Right forelimb (tissue), 1 donor: ENCODE measurements at places on chromosomes 2 and 18.

- DNase-seq = no peak
Observed at GRCh38 chr18:9919564-9920232, 5.9 kb downstream of the VAPA start.

GRCh38 chr18:23058746-23059415, 76.4 kb upstream of the CABLES1 start:
- no peak for DNase-seq

DNA sequence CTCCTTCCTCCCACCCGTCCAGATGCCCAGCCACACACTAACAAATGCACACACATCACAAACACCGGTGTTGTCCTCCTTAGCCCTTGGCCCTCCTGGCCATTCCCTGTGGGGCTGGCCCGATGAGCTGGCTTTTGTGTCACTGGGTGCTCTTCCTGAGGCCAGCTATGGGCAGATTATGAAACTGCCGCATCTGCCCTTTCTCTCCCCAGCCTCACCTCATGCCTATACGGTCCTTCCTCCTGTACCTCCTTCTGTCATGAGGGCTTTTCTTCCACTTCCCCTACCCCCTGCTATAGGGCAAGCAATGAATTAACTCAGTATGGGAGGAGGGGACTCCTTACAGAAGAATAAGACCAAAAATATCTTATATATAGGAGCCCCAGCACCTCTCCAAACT, 10.3 kb upstream of the INO80C start:
- DNase-seq = no peak

GRCh38 chr2:216023055-216023648, 9.8 kb upstream of the MREG start:
- DNase-seq = no peak

DNA sequence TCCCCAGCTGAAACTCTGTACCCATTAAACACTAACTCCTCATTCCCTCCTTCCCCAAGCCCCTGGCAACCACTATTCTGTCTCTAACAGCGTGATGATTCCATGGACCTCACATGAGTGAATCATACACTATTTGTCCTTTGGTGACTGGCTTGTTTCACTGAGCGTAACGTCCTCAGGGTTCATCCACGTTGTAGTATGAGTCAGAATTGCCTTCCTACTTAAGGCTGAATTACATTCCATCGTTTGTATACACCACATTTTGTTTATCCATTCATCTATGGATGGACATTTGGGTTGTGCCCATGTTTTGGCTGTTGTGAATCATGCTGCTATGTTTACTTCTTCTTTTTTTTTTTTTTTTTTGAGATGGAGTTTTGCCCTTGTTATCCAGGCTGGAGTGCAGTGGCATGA, 19.6 kb upstream of the CABLES1 start:
- DNase-seq = no peak

DNA sequence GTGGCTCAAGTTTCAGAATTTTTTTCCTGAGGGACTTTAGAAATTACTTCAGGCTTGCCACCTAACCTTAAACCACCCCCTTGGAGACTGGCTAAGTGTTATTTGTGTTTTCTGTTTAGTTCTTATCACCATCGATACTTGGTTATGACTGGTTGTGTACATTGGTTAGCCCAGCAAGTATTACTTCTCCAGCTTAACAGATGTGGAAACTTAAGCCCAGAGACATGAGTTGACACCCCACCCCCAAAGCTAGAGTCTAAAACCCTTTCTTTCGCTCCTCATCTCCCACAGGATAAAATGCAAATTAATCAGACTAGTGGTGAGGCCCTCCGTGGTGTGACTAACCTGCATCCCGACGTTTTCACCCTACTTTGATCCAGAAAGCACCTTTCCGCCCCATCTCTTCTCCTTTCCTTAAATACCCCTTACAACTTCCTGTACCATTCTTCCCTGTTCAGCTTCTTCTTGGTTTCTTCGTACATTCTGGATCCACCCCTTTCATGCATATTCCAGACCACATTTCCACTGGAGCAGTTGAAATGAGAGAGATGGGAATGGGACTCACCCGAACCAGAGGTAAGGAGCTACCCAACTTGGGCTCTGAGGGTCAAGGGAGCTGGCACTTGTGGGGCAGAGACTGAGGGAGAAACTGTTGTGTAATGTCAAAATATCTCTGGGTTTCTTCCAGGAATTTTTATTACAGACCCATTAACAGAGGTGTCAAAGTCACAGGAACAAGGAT, 819 bp upstream of the MAP3K2 start:
- no peak for DNase-seq

GRCh38 chr2:31318361-31319336, 84.7 kb downstream of the EHD3 start:
- DNase-seq = peak; percentile 66

DNA sequence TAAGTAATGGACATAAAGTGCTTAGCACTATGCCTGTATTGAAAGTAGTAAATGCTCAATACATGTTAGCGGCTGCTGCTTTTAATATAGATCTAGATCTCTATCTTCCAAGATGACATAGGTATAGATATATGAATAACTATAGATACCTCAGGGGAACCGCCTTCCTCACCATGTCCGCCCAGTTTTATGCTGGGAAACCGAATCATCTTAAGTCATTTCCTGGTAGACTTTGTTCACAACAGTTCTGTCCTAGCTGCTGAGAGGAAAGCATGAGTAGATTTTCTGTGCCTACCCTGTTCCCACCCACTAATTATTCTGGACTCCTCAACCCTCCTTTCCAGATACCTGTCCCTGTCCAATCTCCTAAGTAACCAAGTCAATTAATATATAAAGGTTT, 21.6 kb upstream of the ITM2C start:
- no peak for DNase-seq

DNA sequence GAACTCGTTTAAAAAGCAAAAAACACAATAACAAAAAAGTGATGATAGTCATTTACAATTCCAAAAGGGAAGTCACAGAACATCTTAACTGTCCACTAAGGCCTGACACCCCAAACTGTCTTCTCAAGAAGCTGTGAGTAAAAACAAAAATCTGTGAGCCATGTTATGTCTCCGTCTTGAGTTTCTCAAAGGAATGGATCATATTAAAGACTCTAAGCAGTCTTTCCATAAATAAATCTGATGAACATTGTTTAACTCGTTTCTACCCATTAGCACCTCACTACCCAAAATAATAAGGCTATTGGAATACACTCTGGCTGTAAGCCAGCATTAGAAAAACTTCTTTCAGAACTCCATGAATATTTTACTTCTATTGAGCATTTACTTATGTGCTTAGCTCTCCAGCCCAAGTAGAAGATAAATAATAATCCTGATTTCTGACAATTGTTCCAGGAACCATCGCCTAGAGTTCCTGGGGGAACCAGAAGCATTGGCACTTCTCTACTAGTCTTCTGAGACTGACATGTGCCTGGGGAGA, 396.0 kb downstream of the STK39 start:
- DNase-seq = no peak

GRCh38 chr18:75247611-75248421, 37.2 kb downstream of the TSHZ1 start:
- DNase-seq = no peak

DNA sequence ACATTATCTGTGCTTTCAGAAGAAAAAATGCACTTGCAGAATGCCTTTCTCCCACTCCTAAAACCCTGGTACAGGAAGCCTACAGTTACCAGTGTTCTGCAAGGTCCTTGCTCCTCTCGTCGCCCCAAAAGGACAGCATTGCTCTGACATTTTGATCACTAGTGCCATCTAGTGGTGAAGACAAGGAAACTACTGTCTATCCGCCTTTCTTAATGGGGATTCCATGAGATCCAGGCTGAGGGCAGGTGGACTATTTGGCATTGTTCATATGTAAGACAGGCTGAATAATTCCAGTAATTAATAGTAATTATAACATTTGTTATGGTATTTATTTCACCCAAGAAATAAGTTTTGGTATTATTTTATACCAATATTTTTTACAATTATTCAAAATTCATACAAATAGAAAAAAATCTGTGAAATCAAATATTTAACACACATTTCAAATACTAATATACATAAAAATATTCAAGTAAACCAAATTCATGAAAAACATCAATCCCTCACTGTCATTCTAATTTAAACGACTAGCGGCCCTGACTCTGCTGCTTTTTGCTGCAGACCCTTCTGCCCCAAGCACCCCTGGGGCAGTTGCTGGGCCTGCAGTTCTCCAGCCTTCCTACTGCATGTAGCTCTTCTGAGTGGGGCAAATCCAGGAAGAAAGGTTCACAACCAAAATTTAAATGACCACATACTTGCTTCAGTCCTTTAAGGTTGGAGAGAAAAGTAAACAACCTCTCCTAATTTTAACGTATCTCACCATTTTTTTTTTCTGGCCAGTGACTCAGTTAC, 19.0 kb downstream of the TPGS2 start:
- no peak for DNase-seq

DNA sequence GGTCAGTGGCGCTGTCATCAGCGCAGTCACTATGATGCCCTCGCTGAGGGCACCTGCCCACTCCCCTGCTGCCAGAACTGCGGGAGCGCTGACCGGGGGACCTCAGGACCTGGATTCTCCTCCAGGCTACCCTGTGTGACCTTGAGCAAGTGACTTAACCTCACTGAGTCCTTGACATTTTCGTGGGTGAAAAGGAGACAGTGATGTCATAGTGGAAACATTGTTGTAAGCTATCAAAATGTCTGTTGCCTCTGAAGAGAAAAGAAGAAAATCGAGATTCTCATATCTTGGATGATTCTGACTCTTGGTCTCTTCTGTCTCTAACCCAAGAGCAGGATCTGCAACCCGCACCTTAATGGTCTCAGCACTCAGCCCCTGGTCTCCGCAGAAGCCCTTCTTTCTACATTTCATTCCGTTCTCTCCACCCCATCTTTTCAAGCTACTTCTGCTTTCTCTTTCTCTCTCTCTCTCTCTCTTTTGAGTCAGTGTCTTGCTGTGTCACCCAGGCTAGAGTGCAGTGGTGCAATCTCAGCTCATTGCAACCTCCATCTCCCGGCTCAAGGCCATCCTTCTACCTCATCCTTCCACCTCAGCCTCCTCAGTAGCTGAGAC, 978 bp upstream of the TUBA4A start:
- no peak for DNase-seq

- peak; percentile 40 for DNase-seq
Observed at GRCh38 chr2:240640939-240641338, 15.7 kb downstream of the GPR35 start.

DNA sequence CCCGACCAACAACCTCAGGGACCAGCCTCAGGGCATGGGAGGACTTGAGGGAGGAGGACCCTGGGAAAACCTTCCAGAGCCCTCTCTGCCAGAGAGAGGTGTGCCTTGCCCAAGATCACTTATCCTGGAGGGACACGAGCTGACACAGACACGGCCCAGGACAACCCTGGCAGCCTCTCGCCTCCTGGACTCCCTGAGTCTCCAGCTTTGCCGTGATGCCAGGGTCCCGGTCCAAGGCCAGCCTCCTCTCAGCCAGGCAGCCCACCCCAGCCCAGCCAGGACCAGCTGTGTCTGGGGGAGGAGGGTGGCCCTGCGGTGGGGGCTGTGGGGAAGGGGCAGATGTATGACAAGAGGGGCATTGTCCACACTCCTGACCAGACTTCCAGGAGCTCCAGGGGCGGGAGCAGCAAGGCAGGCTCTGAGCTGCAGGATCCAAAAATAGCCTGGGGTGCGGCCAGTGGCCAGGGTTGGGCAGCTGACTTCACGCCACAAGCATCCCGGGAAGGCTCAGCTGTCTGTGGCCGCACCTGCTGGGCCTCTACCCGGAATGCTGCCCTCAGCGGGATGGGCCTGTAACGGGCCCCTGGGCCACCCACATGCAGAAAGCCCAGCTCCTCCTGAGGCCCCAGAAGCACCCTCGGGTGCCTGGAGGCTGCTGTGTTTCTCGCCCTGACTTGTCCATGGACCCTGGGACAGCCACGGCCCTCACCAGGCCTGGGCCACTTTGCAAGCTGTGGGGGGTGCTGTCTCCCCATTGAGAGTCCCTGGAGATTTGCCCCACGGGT, 65.5 kb upstream of the GPC1 start:
- peak; percentile 93 for DNase-seq

GRCh38 chr2:154433010-154433409, 265.5 kb upstream of the KCNJ3 start:
- DNase-seq = no peak

DNA sequence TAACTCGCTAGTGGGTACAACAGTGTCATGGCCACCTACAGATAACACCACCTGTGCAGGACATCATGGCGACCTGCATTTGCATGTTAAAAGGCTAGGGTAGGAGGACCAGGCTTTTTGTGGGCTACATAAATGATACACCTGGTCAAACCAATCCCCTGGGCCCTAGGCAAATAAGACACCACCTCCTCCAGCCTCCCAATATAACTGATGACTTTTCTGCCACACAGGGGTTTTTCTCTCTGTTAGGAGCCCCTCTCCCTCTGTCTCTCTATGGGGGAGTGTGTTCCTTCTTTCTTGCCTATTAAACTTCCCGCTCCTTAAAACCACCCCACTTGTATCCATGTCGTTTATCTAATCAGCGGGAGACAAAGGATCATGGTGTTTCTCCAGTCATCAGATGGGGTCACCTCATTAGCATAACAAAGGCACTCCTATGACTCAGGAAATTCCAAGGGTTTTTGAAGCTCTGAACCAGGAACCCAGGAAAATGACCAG, 10.8 kb upstream of the BUB1 start:
- DNase-seq = no peak

DNA sequence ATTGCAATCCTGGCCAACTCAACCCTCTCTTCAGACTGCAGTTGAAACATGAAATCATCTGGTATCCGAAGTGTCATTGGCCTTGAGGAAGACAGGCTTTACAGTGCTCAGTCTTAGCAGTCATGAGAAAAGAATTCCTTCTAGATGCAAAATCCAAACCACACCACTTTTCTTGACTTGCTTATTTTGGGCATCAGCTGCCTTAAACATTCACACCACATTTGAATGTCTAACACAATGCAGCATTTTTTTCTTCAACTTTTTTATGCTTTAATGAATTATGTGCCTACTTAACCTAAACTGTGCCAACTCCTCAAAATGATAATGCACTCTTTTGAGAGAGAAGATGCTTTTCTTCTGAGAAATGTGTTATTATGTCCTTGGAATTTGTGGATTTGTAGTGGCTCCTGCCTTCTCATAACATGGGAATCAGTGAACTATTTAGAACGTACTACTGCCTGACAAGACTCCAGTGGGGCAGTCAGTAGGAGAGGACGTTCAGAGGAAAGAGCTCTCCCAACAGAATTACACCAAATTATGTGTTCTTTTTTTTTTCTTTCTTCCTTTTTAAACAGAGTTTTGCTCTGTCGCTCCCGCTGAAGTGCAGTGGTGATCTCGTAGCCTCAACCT, 3.2 kb upstream of the FAM98A start:
- DNase-seq = no peak

- no peak for DNase-seq
Observed at GRCh38 chr2:36769106-36769505, 72.6 kb downstream of the VIT start.
